Activated CD4-positive, alpha-beta memory T cell treated with anti-CD3 and anti-CD28 coated beads for 36 hours (primary cell): ENCODE measurements at places on chromosomes 5 and 9. TPM values are rescaled to one million over a fixed set of nuclear protein-coding genes. Genes with fewer than 3 reads are reported as not detected.

DNA sequence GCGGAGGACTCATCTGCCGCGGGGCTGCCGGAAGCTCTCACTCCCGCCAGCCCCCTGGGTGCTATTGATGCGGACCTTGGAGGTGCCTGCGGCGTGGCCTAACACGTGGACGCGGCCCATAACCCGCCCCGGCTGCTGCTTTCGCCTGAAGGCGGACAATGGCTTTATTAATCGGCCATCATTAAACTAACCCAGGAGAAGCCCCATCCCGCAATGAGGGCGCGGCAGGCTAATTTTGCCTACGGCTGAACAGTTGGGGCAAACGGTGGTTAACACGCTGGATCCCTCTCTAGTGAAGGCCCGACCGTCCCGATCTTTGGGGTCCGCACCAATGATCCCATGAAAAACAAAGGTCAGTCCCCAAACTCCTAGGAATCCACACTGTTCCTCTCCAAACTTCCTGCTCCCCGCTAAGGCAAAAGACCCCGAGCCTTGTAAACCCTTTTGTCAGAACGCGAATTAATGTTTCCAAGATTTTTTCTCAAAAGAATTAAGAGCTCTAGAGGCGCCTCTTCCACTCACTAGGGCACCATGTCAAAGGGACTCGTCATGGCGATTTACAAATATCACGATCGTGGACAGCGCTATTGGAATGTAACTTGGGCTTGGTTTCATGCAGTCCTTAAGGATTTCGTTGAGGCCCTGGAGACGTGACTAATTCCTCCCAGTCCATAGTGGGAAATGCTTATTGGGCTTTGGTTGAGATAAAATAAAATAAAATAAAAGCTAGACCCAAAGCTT lies 193.1 kb downstream of the MEF2C start:
- no peak for DNase-seq

DNA sequence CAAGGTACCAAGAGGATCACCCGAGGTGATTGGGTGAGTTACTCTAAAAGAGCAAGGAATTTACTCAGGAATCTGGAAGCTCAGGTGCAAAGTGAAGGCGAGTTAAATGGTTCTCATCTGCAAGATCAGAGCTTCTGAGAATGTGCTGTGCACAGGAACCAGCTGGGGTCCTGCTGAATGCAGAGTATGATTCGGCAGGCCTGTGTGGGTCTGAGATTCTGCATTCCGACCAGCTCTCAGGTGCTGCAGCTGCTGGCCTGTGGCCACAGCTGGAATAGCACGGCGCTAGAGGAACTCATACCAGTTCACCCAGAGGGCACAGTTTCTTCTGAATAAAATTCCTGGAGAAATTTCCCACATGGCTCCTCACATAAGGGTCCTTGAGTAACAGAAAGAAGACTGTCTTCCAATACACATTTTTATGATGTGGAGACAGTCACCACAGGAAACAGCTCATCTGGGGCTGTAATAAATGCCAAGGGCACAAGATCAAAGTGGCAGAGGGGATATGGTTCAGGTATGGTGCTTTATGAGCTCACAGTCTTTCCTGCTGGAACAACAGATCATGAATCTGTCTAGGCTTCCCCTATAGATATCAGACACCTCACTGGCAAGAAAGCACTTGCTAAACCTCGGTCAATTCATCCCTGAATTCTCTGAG lies 83.9 kb downstream of the PTPN3 start:
- no peak for DNase-seq

PHYHD1 gene
- 0.34 TPM for total RNA-seq

SPATA31A5 gene
- total RNA-seq, result not detected

HTR1A gene
- not detected for total RNA-seq

RLN1 gene
- 1.2 TPM for total RNA-seq
